Sigmoid colon (tissue), 7 donors: ENCODE measurements at places on chromosomes 5 and 9. TPM values are rescaled to one million over a fixed set of nuclear protein-coding genes. Genes with fewer than 3 reads are reported as not detected.

DNA sequence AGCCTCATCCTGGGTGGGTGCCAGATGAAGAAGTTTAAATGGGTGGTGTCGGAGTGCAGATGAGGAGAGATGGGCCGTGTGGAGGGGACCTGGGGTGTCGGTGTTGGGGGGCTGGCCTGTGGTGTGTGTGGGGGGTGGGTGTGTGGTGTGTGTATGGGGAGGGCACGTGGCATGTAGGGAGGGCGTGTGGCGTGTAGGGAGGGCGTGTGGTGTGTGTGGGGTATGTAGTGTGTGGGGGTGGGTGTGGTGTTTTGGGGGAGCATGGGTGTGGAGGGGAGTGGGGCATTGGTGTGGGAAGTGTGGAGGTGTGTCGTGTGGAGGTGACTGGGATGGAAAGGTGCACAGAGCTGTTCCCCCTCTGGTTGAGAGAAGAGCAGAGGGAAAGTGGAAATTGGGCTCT, 34.5 kb downstream of the SLC46A2 start:
- DNase-seq, result no peak

GRCh38 chr9:110040788-110041187, 167.2 kb downstream of the C9orf152 start:
- DNase-seq, result no peak

Gene KCNV2
- not detected for total RNA-seq

Gene SLC6A18
- not detected for total RNA-seq

DNA sequence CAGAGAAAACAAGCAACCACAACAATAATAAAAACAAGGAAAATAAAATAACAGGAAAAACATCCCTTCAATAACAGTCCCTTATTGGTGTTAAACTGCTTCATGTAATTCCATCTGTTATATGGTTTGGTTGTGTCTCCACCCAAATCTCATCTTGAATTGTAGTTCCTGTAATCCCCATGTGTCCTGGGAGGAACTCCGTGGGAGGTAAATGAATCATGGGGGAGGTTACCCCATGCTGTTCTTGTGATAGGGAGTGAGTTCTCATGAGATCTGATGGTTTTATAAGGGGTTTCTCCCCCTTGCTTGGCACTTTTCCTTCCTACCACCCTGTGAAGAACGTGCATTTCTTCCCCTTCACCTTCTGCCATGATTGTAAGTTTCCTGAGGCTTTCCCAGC, 369.8 kb downstream of the TMEM232 start:
- DNase-seq, result no peak

DNA sequence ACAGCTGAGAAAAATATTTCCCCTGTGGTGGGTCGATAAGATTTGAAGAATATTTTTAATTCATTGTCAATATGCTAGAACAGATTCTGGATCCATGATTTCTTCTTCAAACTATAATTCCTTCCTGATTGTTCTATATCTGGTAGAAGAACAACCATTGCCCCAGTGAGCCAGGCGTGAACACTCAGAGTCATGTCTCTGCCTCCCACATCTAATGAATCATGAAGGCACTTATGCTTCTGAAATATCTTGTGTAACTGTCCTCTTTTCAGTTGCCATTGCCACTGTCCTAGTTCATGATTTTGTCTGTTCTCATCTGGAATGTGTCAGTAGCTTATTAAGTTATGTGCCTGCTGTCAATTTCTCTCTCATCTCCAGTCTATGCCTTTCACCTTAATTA, 40.0 kb downstream of the GABRG2 start:
- DNase-seq, result no peak

GRCh38 chr5:124342584-124342983, 403.9 kb downstream of the ZNF608 start:
- no peak for DNase-seq

Gene SCGB3A1
- total RNA-seq, result not detected

Gene SELENOP
- total RNA-seq, result 306 TPM
